Activated effector memory CD4-positive, alpha-beta T cell treated with anti-CD3 and anti-CD28 coated beads, Interleukin-2, amount 50 U/mL, for 16 hours (primary cell): ENCODE measurements at places on chromosomes 4 and X.

DNA sequence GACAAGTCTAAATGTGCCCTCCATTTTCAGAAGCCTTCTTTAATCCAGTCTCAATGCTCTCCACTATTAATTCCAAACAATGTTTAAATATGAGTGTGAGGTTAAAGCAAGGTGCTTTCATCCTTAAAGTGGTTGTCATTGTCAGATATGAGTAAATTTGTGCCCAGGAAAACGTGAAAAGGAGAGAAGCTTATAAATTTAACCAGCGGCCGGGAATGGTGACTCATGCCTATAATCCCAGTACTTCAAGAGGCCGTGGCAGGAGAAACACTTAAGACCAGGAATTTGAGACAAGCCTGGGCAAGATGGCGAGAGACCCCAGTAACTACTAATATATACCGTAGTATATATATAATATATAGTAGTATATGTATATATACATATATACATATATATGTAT, 270.0 kb downstream of the ARHGAP24 start:
- no peak for DNase-seq

GRCh38 chr4:53702334-53703266, 111.3 kb upstream of the LNX1 start:
- DNase-seq = no peak

- DNase-seq = no peak
These were observed 312.8 kb upstream of the EPHA5 start for GRCh38 chr4:65983061-65983460.

DNA sequence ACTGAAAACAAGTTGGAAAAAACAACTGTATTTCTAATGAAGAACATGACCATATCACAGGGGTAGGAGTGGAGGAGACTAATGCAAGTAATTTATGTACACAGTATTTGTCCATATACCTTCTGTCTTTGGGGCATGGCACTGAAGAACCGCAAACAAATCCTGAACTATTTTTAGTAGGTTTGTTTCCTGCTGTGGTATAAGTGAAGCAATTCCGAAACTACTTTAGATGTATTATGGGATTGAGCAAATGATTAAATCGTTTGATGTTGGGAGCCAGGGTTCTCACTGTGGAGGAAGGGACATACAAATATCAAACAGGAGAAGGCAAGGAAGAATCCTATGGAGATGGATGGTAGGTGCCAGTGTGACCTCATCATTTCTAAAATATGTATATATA, 18.9 kb upstream of the SH3KBP1 start:
- no peak for DNase-seq

DNA sequence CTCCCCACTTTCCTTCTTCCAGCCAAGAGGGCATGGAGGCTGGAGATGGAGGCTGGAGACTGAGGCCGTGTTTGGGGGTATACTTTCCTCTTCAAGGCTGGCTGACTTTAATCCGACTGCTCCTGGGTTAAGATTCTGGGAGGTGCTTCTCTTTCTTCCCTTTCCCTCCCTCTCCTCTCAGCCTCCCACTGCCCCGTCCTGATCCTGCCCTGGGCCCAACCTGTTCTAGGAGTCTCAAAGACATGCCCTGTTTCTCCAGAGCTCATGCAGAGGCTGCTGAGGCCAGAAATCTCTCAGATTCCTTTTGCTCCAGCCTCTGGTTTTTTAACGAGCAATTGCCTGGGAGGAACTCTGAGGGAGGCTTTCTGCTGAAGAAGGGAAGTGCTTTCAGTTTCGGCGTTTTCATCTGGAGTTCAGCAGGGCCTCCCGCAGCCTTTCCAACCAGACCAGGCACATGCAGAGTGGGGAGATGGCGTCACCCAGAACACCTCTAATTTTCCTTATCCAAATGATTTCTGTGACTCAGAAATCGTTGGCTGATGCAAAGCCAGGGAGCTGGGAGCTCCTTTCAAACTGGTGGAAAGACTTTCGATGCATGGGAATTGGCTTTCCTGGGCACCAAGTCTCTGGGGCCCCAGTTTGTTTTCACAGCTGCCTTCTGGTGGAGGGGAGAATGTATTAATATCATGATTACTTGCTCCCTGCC, 34.5 kb upstream of the FAM9C start:
- no peak for DNase-seq

DNA sequence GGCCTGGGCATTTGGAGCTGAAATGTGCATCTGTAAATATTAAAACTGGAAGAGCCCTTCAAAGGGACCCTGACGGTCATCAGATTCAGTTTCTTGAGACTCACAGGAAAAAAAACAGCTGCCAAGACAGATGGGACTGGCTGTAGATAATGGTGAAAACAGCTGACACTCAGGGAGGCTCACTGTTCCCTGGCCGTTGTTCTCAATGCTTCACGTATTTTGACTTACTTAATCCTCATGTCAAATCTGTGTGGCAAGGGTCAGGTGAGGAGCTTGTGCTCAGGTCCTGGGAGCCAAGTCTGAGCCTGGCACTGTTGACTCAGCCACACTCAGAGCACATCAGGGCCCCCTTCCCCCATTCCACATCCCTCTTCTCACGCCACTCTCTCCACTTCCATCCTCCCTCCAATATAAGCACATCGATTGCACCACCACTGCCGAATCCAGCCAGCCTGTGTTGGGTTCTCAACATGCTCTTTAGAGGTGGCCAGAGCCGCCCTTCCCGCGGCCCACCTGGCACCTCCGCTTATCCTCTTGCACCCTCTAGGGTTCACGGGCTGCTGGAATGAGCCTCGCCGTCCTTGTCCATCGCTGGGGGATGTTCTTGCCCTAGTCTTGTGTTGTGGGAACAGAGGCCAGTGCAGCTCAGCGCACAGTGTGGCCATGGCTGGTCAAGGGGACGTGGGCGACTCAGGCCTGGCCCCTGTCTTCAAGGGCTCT, 40.1 kb downstream of the EVC start:
- no peak for DNase-seq

- DNase-seq = no peak
These were observed 32.1 kb upstream of the VEGFD start for GRCh38 chrX:15416133-15416993.

DNA sequence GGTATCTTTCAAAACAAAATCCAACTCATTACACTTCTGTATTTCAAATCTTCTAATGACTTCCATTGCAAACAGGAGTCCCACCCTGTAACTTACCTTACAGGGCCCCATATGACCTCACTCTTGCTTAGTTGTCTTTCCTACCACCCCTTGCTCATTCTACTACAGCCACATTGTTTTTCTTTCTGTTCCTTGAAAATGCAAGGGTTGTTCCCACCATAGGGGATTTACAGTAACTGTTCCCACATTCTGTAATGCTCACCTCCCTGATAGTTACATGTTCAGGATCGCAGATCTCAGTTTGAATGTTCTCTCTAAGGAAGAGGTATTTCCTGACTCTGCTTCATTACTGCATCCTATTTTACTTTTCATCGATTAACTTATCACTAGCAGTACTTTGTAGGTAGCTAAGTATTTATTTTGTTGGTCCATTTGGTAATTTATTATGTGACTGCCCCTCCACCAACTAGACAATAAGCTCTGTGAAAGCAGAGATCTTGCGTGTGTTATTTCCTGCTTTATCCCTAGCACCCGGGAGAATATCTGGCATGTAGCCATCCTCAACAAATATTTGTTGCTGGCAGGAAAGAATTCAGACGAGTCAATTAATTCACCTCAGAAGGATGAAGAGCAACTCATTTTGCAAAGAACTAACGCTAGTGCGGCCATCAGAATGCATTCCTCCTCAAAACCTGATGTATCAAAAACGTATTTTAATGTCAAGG, 21.4 kb downstream of the MAOB start:
- DNase-seq = no peak

DNA sequence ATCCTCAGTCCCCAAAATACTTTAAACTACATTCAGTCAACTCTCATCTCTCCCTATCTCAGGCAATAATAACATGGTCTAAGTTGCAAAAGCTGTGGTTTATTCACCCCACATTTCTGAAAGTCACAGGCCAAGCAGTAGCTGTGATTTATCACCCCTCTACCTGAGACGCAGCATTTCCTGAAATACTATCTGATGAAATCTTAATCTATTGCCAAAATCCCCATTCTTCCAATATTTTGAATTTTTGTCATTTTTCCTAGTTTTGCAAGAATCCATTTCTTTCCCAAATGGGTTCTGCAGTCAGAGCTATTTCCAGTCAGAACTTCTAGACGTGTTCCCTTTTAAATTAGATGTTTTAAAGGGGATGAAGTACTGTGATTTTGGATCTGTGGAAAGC, 148.3 kb downstream of the BANK1 start:
- no peak for DNase-seq

DNA sequence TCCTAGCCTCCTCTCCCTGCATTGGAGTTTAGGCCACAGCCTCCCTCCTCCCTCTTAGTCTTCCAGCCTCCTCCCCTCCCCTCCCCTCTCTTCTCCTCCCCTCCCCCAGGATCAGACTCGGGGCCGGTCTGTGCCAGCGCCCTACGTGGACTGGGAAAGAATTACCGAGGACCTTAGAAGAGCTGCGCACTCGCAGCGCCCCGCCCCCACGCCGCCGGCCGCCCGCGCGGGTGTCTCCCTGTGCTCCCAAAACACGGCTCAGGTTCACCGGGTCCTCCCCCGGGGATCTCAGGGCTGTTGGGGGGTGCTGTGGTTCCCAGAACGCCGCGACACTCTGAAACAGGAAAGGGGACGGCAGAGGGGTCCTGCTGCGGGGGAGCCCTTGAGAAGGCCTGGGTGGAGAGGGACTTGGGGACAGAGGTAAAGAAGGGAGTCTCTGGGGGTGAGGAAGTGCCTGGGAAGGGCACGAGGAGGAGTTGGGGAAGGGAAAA, 122.3 kb upstream of the TBL1X start:
- peak; percentile 80 for DNase-seq

GRCh38 chrX:123731987-123732669, 724 bp downstream of the THOC2 start:
- peak; percentile 69 for DNase-seq

- DNase-seq = no peak
These were observed 406.1 kb downstream of the RAPGEF2 start for GRCh38 chr4:159508917-159509500.

DNA sequence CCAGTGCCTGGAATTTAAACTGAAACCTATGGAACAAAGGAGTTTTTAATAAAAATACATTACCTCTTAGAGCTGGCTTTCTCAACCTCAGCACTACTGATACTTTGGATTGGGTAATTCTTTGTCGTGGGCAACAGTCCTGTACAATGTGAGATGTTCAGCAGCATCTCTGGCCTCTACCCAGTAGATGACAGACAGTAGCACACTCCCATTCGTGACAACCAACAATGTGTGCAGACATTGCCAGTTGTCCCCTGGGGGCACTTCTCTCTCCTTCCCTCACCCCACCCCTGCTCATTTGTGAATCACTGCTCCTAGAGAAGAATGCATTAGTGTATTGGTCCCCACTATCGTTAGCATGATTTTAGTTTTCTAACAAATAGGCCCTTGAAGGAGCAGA, 16.2 kb downstream of the GPAT3 start:
- no peak for DNase-seq

GRCh38 chrX:127276326-127276725, 456.8 kb downstream of the PRR32 start:
- no peak for DNase-seq

- DNase-seq = no peak
These were observed 10.4 kb downstream of the CORIN start for GRCh38 chr4:47827343-47828047.

GRCh38 chrX:131747173-131747572, 203.3 kb downstream of the OR13H1 start:
- DNase-seq = no peak

- DNase-seq = no peak
These were observed at the start of gene LDB2 for GRCh38 chr4:16897991-16898827. Gene LDB2 (minus strand): TSS chr4:16898645.

- no peak for DNase-seq
These were observed 268.0 kb downstream of the ADGRL3 start for GRCh38 chr4:61468024-61468720.

GRCh38 chr4:6417516-6418050, 54.8 kb downstream of the PPP2R2C start:
- no peak for DNase-seq

- no peak for DNase-seq
These were observed 6.1 kb upstream of the CYSLTR1 start for GRCh38 chrX:78333521-78333920.

- no peak for DNase-seq
These were observed 47.9 kb downstream of the TMEM131L start for GRCh38 chr4:153514001-153514526.

DNA sequence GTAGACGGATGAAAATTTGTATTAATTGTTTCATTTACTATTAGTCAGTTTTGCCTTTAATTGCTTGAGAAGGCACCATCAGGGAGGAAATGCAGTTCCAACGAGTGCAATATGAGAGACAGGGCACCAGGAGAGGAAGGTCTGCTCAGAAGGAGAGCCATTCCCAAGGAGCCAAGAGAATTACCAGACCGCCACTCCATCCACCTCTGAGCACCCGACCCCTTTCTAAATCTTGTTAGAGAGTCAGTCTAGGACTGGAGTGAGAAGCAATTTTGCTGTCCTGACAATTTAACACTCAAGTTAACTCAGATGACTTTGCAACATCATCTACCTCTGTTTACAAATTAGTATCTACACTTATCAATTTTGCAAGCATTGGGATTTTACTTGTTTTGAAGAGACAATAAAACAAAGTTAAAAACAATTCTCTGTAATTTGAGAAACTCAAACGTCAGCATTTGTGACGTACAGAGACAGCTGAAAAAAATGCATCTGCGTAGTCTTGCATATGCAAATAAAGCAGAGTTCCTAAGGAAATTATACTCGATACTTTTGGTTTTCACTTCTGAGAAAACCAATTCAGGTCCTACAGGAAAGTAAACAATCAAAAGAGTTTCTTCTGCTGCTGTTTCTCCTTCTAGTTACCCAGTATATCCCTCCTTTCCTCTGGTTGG, 1704.7 kb upstream of the TENM3 start:
- no peak for DNase-seq

- DNase-seq = no peak
These were observed 44.4 kb downstream of the FIP1L1 start for GRCh38 chr4:53421791-53422190.

DNA sequence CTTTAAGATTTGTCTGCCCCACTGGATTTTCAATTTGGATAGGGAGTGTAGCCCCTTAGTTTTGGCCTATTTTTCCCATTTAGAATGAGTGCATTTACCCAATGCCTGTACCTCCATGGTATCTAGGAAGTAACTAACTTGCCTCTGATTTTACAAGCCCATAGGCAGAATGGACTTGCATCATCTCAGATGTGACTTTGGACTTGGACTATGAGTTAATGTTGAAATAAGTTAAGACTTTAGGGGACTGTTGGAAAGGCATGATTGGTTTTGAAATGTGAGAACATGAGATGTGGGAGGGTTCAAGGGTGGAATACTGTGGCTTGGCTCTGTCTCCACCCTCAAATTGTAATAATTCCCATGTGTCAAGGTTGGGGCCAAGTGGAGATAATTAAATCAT, 2480.2 kb downstream of the PCDH7 start:
- DNase-seq = no peak

GRCh38 chr4:37441231-37442061, 196.9 kb downstream of the NWD2 start:
- DNase-seq = no peak

GRCh38 chr4:59994118-59994517, 1206.0 kb upstream of the ADGRL3 start:
- DNase-seq = no peak

DNA sequence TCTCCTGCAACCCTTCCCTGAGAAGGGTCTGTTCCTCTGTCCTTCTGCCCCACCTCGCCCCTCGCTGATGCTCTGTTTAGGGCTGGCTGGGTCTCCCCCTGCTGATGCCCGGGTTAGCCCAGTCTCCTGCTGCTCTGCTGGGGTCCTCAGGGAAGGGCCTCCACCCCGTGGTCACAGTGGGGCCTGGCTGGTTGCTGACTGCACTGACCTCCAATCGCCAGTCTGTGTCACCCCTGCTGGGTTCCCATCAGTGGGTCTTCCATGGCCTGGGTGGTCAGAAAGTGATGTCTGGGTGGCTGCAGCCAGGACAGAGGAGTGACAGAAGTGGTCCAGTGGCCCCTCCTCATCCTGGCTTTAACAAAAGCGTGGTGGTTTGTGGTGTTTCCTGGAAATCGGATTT, 44.7 kb downstream of the EVC start:
- DNase-seq = no peak
